ENCODE measurements at places on chromosomes 13 and 19.

- no peak for DNase-seq
Measured at GRCh38 chr19:35509018-35509652, 4.3 kb downstream of the DMKN start.

DNA sequence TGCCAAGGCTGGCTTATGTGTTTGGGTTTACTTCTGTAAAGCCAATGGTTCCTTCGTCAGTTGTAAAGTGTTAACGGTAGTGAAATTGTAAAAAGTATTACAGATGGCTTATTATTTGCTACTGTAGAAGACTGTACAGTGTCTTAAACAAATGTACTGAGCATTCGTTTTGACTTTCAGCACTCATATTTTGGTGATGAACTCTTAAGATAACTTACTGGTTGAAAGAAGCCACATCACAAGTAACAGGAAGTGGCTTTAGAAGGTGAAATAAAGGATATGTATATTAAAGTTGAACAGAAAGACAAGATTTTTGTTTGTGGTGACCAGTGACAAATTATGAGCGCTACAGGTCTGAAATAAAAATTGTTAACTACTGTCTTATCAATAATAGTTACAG is 64.2 kb downstream of the URI1 start:
- DNase-seq = no peak

GRCh38 chr13:105814902-105815250 is 720.6 kb downstream of the EFNB2 start:
- DNase-seq = no peak

GRCh38 chr13:75569576-75569975 is 20.0 kb downstream of the UCHL3 start:
- no peak for DNase-seq

DNA sequence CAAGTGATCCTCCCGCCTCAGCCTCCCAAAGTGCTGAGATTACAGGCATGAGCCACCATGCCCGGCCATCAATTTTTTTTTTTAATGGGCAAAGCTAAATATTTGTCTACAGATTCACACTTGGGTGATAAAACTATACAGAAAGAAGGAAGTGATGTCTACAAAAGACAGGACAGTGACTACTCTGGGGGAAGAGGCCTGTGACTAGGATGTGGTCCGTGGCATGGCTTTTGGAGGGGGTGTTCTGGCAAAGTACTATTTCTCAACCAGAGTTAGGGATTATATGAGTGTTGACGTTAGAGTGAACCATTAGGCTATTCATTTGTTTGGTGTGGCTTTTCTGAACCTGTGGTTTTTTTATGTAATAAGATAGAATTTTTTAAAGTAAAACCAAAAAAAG is 42.7 kb downstream of the INSR start:
- DNase-seq = no peak

DNA sequence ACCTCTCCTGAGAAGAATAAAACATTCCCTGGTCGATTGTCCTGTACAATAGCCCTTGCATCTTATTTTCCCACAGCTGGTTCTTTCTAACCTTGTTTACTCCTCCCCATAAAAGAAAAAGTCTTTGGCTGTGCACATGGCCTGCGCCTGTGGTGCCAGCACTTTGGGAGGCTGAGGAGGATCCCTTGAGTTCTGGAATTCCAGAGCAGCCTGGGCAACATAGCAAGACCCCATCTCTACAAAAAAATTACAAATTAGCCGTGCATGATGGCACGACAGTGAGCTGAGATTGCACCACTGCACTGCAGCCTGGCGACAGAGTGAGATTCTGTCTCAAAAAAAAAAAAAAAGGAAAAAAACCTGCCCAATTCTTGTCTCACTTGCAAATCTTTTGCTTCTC is 7.2 kb upstream of the NUP62 start:
- DNase-seq = no peak
